ENCODE measurements at places on chromosomes 13 and 19. TPM values are rescaled to one million over a fixed set of nuclear protein-coding genes. Genes with fewer than 3 reads are reported as not detected.

The CBARP gene
- 0.41 TPM for polyA plus RNA-seq

The NTN5 gene
- polyA plus RNA-seq = not detected

The ZNF738 gene
- 4.9 TPM for polyA plus RNA-seq

GRCh38 chr13:95494082-95494681, 58.3 kb upstream of the CLDN10 start:
- no peak overlapping the region for H3K27ac ChIP-seq
- no peaks in the 10 kb centered on the region for H3K27me3 ChIP-seq
- H3K36me3 ChIP-seq = no peaks in the 10 kb centered on the region

The KLK14 gene
- not detected for polyA plus RNA-seq

The NKG7 gene
- polyA plus RNA-seq = not detected

The KLF2 gene
- polyA plus RNA-seq = 10.8 TPM

The SPC24 gene
- 16.2 TPM for polyA plus RNA-seq

GRCh38 chr19:46080561-46080960, 39.8 kb upstream of the IGFL4 start:
- H3K4me3 ChIP-seq = no peak overlapping the region
- H3K4me1 ChIP-seq = peaks cover 21% of the 10 kb centered on the region
- H3K27me3 ChIP-seq = peaks cover 43% of the 10 kb centered on the region

DNA sequence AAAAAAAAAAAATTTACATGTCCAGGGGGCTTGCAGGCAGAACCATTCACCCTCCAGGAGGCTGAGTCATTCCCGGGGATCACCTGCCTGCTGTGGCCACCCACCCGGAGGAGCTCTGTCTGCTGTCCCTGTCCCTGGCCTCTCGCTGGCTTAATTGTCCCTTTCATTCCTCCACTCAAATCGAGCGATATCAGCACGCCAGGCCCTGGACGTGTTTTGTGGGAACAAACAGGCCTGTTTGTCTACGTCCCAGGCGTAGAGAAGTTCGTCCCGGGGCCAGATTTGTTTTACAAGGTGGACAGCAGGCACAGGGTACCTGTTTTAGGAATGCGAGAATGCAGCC, 21.2 kb downstream of the SULT2B1 start:
- no peak for DNase-seq
- peaks cover 8% of the 10 kb centered on the region for H3K4me1 ChIP-seq
- no peaks in the 10 kb centered on the region for H3K36me3 ChIP-seq
- no peak overlapping the region for H3K4me3 ChIP-seq
